T-cell (primary cell): ENCODE measurements at places on chromosomes 4 and X.

DNA sequence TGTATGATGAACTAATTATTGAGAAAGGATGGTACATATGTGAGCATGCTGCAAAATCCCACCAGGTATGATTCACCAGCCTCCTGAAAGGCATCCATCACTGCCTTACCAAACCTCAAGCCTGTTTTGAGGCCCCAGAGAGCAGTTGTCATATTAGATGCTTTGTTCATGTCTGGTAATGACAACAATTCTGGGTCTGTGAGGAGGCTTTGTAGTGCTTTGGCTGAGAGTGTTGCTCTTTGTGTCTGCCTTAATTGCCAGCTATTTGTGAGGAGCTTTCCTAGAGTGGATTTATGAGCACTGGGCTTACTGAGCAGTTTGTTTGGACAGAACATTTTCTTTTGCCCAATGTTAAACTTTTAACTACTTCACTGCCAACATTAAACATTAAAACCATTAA, 69.2 kb downstream of the HEPH start:
- no peak overlapping the region for H3K4me3 ChIP-seq
- no peak for DNase-seq
- H3K4me1 ChIP-seq: no peaks in the 10 kb centered on the region
- H3K27ac ChIP-seq: no peak overlapping the region
- no peaks in the 10 kb centered on the region for H3K27me3 ChIP-seq
- H3K36me3 ChIP-seq: no peaks in the 10 kb centered on the region

GRCh38 chr4:47926667-47927258, 12.4 kb upstream of the NFXL1 start:
- peaks cover 11% of the 10 kb centered on the region for H3K27me3 ChIP-seq
- H3K27ac ChIP-seq: no peak overlapping the region
- DNase-seq: peak; percentile 29
- no peaks in the 10 kb centered on the region for H3K36me3 ChIP-seq

DNA sequence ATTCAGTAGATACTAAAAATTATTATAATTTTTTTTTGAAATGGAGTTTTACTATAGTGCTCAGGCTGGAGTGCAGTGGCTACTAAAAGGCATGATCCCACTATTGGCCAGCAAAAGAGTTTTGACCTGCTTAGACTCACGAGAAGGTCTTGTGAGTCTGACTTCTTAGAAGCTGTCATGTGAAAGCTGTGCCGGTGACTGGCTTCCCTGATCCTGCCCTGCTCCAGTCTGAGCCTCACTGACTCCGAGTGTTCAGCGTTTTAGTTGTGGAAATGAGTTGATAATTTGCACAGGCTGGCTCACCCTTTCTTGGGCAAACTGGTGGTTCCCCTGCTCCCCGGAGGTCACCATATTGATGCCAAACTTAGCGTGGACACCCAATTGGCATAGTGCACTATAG, 16.4 kb upstream of the CXCL8 start:
- H3K27me3 ChIP-seq: no peaks in the 10 kb centered on the region
- H3K36me3 ChIP-seq: no peaks in the 10 kb centered on the region
- no peaks in the 10 kb centered on the region for H3K4me1 ChIP-seq
- no peak overlapping the region for H3K27ac ChIP-seq
- DNase-seq: no peak
- H3K4me3 ChIP-seq: no peak overlapping the region

- DNase-seq: no peak
- H3K4me3 ChIP-seq: no peak overlapping the region
- no peaks in the 10 kb centered on the region for H3K36me3 ChIP-seq
- H3K27ac ChIP-seq: no peak overlapping the region
Observed at GRCh38 chr4:189022440-189023035, 883.3 kb downstream of the TRIML1 start.

GRCh38 chr4:173415885-173416653, 17.2 kb upstream of the SCRG1 start:
- DNase-seq: no peak
- no peak overlapping the region for H3K27ac ChIP-seq
- H3K4me3 ChIP-seq: no peak overlapping the region
- H3K4me1 ChIP-seq: no peaks in the 10 kb centered on the region

- no peaks in the 10 kb centered on the region for H3K27me3 ChIP-seq
- no peaks in the 10 kb centered on the region for H3K36me3 ChIP-seq
- no peak overlapping the region for H3K27ac ChIP-seq
- no peak for DNase-seq
Observed at GRCh38 chrX:63855896-63856295, 70.9 kb upstream of the ARHGEF9 start.

DNA sequence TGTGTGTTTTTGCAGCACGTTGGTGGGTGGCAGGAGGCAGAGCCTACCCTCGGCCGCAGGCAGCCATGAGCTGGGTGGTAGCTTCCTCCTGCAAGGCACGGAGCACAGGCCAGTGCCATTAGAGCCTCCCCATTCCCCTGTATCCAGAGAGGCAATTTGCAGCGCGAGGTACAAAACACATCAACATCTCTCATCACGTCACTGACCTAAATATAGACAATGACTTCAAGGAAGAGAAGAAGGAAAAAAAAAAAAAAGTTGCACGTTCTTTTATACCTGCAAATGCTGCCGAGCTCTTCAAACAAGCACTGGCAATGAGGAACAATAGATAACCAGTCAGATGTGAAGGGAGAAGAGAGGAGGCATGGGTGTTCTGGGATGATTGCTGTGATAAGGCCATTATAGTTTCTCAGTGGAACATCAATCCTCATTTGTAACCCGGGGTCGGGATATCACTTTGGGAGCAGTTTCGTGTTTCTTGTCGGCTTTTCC, 159.9 kb downstream of the MGST2 start:
- H3K27ac ChIP-seq: no peak overlapping the region
- no peak overlapping the region for H3K4me3 ChIP-seq
- no peak for DNase-seq
- no peaks in the 10 kb centered on the region for H3K36me3 ChIP-seq
- no peaks in the 10 kb centered on the region for H3K4me1 ChIP-seq

- no peak for DNase-seq
- no peak overlapping the region for H3K4me3 ChIP-seq
- H3K27ac ChIP-seq: no peak overlapping the region
- H3K36me3 ChIP-seq: no peaks in the 10 kb centered on the region
Observed at GRCh38 chr4:24774452-24774851, 20.9 kb upstream of the SOD3 start.

GRCh38 chrX:126165401-126165720, 728 bp downstream of the DCAF12L2 start:
- H3K36me3 ChIP-seq: no peaks in the 10 kb centered on the region
- H3K4me1 ChIP-seq: no peaks in the 10 kb centered on the region
- H3K4me3 ChIP-seq: no peak overlapping the region

DNA sequence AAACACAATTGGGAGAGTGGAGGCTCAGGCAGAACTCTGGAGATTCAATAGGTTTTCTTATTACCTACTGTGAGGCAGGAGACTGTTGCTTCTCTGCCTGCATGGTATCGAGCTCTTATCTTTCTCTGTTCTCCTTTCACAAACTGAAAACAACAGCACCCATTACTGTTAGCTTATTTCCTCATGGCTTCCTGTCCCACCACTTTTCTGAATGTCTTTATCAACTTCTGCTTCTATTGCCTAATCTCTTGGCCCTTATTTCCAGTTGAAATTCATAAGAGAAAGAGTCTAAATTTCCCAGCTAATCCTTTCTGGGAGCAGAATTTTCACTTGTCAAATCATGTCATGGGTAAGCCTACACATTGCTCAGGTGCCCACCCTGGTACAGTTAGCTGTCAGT, 46.8 kb upstream of the NDST3 start:
- DNase-seq: no peak
- H3K4me3 ChIP-seq: no peak overlapping the region
- no peaks in the 10 kb centered on the region for H3K4me1 ChIP-seq
- H3K27ac ChIP-seq: no peak overlapping the region
- H3K27me3 ChIP-seq: no peaks in the 10 kb centered on the region

GRCh38 chrX:49915361-49916222, 6.8 kb upstream of the CLCN5 start:
- no peak overlapping the region for H3K27ac ChIP-seq
- no peaks in the 10 kb centered on the region for H3K36me3 ChIP-seq
- no peaks in the 10 kb centered on the region for H3K4me1 ChIP-seq
- no peak overlapping the region for H3K4me3 ChIP-seq
- no peak for DNase-seq
- no peaks in the 10 kb centered on the region for H3K27me3 ChIP-seq

DNA sequence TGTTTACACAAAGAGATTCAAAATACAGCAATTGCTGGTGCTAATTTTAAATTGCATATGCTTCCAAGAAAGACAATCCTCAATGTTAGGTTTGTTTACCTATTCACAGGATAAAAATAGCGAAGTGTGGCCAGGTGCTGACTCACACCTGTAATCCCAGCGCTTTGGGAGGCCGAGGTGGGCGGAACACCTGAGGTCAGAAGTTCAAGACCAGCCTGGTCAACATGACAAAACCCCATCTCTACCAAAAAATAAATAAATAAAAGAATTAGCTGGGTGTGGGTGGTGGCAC, 77.7 kb downstream of the OPHN1 start:
- H3K27me3 ChIP-seq: no peaks in the 10 kb centered on the region
- H3K4me3 ChIP-seq: no peak overlapping the region
- H3K36me3 ChIP-seq: no peaks in the 10 kb centered on the region
- H3K27ac ChIP-seq: no peak overlapping the region

DNA sequence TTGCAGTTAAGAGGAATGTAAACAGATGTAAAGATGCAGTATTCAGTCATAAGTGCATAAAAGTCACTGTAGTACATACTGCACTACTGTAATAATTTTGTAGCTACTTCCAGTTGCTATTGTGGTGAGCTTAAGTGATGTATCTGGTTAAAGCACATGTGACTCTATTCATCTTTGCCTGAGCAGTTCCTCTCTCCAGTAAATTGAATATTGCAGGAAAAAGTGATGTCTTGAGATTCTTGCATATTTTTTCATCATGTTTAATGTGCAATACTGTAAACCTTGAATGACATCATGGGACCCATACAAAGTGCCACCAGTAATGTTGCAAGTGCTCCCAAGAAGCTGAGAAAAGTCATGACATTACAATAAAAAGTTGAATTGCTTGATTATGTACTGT, 9.6 kb downstream of the UBA6 start:
- H3K36me3 ChIP-seq: peaks cover 33% of the 10 kb centered on the region
- DNase-seq: no peak
- H3K27ac ChIP-seq: no peak overlapping the region

GRCh38 chrX:32195611-32196010, 1015.7 kb downstream of the DMD start:
- no peaks in the 10 kb centered on the region for H3K36me3 ChIP-seq
- H3K4me3 ChIP-seq: no peak overlapping the region
- H3K4me1 ChIP-seq: no peaks in the 10 kb centered on the region
- H3K27ac ChIP-seq: no peak overlapping the region

GRCh38 chrX:70054391-70054790, 4.7 kb upstream of the AWAT2 start:
- H3K36me3 ChIP-seq: no peaks in the 10 kb centered on the region
- no peak for DNase-seq
- no peaks in the 10 kb centered on the region for H3K27me3 ChIP-seq
- H3K4me1 ChIP-seq: no peaks in the 10 kb centered on the region
- no peak overlapping the region for H3K27ac ChIP-seq

- H3K36me3 ChIP-seq: no peaks in the 10 kb centered on the region
- no peak for DNase-seq
- H3K27me3 ChIP-seq: no peaks in the 10 kb centered on the region
- no peak overlapping the region for H3K27ac ChIP-seq
- no peak overlapping the region for H3K4me3 ChIP-seq
Observed at GRCh38 chr4:76652389-76652788, 217.4 kb downstream of the SHROOM3 start.

- no peaks in the 10 kb centered on the region for H3K4me1 ChIP-seq
- H3K27ac ChIP-seq: no peak overlapping the region
- H3K4me3 ChIP-seq: no peak overlapping the region
- no peaks in the 10 kb centered on the region for H3K36me3 ChIP-seq
- H3K27me3 ChIP-seq: peaks cover 7% of the 10 kb centered on the region
- no peak for DNase-seq
Observed at GRCh38 chr4:184968366-184968765, 49.9 kb upstream of the HELT start.
